ENCODE measurements at places on chromosomes 5 and 9.

- DNase-seq, result no peak
Observed at GRCh38 chr9:128251732-128252100, 24.1 kb downstream of the GOLGA2 start.

GRCh38 chr5:160240350-160240749, 11.0 kb downstream of the FABP6 start:
- DNase-seq, result no peak

DNA sequence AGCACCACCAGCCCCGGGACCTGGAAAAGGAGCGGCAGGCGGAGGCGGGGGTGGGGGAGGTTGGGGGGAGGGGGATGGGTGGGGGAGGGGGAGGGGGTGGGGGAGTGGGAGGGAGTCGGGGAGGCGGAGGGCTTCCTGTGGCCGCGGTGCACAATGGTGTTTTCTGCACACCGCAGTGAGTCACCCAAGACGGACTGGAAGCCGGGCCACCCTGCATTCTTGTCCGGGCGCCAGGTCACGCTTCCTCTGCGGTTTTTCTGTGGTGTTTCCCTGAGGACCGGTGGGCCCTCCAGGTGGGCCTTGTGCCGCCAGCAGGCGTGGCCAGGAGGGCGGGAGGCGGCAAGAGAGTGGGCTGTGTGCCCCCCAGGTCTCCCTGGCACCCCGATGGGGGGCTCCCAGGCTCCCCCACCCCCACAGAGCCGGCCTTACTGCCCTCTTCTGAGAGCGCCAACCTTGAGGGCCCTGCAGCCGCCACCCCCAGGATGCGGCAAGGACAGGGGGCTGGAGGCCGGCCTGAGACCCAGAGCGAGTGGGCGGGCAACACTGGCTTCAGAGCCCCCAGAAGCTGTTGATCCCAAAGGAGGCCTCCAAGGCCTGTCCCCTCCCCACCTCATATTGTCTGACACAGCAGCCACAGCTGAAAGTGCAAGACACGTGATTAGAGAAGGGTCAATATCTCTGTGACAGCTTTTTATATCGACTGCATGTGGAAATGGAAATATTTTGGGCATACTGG, 11.1 kb downstream of the EXD3 start:
- peak; percentile 69 for DNase-seq

DNA sequence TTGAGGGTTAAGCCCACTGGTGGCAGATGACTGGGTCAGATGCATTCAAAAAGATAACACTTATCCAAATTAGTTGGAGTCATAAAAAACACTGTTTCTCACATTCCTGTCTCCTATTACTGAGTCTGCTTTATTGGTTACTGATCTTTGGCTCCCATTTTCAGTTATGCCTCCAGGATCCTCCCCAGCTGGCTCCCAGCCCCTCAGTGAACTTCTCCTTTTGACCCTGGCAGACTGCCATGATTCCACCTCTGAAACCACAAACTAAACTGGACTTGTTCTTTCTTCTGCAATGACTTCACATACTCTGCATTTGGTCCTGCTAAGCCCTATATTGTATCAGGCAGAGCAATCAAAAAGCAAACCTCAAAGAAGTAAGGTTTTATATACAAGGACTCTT, 860.8 kb upstream of the DMAC1 start:
- peak; percentile 59 for DNase-seq

- no peak for DNase-seq
Observed at GRCh38 chr5:73061593-73061992, 58.8 kb upstream of the TMEM171 start.

DNA sequence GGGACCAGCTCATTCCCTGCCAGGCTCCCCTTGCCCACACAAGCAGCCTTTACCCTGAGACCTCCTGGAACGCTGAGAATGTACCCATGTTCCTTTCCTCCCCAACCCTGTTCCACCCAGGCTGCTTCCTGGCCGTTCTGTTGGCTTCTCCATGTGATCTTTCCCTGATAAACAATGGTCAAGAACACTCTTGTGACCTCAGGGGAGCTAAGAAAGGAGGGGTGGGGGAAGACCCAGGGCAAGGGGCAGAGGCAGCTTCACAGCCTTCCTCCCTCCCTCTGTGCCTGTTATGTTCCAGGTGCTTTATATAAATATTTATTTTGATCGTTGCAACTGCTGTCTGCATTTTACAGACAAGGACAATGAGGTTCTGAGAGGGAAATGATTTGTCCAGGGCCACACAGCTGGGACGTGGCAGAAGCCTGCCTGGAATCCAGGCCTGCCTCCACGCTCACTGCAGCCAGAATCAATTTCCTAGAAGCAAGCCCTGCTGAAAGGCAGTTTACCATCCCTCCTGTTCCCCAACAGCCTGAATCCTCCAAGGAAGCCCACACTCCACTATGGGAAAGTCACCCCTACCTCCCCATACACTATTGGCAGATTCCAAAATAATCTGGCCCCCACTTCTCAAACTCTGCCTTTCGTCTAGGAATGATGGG, 3.9 kb downstream of the SHROOM1 start:
- DNase-seq, result no peak

Data from tibial nerve (tissue), 4 donors.